ENCODE measurements at places on chromosomes 3 and 15.

DNA sequence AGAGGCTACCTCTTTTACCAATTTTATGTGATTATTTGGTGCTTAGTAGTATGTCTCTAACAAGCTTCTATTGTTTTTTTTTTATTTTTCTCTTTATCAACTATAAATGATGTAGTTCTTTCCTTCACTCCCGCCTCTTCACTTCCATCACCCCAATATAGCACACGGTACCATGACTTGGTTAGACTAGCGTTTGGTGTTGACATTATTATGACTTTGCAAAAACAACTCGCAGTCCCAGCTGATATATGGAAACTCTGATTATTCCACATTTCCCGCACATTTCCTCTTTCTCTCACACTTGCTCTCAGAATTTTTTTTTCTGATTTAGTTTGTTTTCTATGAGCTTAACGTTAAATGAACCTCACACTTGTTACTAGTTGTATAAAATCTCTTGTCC, 162.2 kb downstream of the GREM1 start:
- DNase-seq, result no peak

- no peak for DNase-seq
These were observed 332.3 kb downstream of the ERC2 start for GRCh38 chr3:56135941-56136340.

DNA sequence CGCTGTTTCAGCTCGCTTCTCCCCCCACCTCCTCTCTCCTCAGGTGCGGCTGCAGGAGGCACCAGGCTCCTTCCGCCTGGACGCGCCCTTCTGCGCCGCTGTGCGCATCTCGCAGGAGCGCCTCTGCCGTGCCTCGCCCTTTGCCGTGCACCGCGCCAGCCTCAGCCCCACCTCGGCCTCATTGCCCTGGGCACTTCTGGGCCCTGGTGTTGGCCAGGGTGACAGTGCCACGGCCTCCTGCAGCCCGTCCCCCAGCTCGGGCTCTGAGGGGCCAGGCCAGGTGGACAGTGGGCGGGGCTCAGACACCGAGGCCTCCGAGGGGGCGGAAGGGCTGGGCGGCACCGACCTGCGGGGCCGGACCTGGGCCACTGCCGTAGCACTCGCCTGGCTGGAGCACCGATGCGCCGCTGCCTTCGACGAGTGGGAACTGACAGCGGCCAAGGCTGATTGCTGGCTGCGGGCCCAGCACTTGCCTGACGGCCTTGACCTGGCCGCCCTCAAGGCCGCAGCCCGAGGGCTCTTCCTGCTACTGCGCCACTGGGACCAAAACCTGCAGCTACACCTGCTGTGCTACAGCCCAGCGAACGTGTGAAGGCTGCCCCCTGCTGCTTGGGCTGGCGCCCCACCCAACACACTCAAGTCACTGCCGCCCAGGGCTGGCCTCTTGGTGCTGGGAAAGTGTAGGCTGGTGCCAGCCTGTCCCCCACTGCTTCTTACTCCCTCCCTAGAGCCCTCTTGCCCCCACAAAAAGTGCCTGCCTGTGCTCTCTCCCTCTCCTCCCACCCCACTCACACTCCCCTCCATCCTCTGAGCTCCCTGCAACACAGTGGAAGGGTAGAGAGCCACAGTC, 7.1 kb downstream of the ALG3 start:
- DNase-seq, result no peak

DNA sequence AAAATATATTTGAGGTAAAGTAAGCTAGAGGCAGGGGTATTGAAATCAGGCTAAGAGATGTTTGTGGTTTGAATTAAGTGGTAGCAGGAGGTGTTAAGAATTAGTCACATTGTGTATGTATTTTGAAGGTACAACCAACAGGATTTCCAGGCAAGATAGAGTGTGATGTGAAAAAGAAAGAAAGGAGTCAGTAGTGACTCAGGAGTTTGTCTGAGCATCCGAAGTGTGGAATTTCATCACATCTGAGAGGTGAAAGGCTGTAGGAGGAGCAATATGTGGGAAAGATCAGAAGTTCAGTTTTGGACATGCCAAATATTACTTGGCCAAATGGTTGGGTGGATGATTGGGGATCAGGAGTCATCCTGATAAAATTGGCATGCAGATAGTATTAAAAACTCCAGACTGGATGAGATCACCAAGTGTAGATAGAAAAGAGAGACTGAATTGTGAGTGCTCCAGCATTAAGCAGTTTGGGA, 32.1 kb upstream of the EBLN2 start:
- no peak for DNase-seq

DNA sequence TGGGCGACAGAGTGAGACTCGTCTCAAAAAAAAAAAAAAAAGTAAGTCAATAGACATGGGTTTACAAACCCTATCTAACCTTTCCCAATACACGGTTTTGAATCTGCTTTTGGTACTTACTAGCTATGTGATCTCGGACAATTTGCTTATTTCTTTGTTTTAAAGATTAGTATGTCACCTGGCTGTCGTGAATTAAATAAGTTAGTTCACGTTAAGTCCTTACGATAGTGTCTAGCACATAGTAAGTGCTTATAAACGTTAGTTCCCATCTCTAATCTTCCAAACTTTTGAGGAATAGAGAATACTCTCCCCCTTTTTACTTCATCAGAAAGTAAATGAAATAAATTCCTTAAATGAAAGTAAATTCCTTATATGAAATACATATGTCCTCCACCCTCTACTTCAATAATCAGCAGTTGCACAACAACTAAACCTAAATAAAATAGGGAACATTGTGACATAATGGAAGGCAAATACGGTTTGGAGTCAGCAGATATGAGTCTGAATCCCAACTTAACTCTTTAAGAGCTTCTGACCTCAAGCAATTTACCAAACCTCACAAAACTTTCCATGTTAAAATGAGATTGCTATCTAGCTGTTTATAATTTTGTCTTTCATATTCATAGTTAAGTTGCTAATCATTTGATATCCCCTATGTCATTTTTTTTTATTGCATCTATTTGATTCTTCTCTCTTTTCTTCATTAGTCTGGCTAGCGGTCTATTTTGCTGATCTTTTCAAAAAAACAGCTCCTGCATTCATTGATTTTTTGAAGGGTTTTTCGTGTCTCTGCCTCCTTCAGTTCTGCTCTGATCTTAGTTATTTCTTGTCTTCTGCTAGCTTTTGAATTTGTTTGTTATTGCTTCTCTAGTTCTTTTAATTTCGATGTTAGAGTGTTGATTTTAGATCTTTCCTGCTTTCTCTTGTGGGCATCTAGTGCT, 134.6 kb downstream of the PEAK1 start:
- DNase-seq, result no peak

GRCh38 chr3:105647047-105647446, 221.8 kb downstream of the CBLB start:
- no peak for DNase-seq

DNA sequence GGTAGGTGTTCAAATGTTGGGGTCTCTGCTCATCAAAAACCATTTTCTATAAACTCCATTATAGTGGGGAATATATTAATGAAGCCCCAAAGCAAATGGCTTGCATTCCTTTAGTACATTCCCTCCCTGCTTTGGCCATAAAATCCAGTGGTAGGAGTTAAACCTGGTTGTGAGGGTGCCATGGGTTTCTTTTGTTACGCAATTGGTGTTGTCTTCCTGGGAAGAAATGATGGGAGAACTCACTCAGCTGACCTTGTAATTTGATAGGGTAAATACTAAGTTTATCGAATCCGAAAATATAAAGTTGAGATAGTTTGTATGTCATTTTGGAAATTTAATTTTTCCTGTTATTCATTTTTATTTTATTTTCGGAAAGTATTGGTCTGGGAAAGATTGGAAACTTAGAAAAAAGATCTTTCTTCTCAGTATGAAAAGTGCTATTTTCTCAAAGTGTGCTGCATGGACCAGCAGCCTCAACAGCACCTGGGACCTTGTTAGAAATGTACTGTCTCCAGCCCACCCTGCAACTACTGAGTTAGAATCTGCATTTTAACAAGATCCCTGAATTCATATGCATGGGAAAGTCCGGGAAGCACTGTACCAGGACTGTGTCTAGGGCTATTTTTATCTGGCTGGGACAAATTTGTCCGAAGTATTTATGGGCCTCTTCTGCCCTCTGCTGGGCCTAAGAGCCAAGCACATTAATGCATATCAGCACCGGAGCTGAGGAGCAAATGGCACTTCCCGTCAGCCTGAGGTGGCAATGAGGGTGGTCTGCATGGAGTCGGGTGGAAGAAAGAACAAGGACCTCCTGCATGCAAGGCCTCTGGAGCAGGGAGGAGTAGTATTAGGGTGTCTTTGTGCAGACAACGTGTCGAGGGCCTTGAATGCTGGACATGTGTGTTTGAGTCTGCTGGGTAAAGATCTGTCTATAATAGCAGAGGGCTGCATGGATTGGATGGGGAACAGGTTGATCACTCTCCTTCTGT, 54.7 kb downstream of the FAM81A start:
- DNase-seq, result peak; percentile 39

DNA sequence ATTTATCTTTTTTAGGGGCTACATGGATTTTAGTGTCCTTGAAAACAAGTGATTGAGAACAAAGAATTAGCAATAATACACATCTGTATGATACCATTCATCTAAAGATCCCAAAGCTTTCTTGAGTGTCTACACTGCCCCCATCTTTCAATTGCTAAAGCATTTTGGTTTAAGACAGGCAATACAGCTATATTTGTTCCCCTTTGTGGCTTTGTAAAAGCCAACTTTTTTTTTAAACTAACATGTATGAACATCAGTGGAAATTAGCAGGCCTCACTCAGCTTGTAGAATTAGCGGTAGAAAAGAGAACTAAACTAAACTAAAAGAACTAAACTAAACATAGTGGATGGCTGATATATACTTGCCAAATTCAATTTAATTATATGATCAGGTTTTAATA, 449.6 kb downstream of the MECOM start:
- DNase-seq, result no peak

DNA sequence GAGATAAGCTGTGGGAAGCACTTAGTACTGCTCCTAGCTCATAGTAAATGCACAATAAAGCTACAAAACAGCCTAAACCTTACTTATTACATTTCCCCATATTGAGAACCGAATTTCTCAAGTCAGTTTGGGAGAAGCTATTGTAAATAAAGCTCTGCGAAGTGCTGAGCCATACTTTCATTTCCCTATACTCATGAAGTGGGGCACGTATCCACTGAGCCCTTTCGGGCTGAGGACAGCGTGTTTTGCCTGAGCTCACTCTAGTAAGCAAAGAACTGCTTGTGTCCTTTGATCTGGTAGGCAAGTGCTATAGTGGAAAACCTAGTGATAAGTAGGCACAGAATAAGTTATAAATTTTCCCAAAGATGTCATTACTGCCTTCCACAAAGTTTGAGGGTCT, 165.0 kb downstream of the RSL24D1 start:
- no peak for DNase-seq

DNA sequence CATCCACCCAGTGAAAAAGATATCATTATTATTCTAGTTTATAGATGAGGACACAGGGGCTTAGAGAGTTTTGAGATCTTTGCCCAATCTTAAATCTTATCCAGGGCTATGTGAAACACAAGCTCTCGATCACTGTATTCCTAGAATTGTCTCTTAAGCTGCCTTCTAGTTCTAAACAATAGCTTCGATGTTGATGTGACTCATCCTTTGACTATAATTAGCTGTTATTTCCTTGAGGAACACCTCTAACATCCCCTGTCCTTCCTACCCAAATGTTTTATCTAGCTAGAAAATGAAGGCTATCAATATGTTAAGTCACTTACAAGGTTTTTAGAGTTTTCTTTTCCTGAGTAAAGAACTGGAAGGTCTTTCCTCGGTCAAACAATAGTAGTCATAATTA, 83.1 kb upstream of the STAC start:
- no peak for DNase-seq

- DNase-seq, result no peak
These were observed 16.7 kb upstream of the ISLR start for GRCh38 chr15:74156678-74157411.

DNA sequence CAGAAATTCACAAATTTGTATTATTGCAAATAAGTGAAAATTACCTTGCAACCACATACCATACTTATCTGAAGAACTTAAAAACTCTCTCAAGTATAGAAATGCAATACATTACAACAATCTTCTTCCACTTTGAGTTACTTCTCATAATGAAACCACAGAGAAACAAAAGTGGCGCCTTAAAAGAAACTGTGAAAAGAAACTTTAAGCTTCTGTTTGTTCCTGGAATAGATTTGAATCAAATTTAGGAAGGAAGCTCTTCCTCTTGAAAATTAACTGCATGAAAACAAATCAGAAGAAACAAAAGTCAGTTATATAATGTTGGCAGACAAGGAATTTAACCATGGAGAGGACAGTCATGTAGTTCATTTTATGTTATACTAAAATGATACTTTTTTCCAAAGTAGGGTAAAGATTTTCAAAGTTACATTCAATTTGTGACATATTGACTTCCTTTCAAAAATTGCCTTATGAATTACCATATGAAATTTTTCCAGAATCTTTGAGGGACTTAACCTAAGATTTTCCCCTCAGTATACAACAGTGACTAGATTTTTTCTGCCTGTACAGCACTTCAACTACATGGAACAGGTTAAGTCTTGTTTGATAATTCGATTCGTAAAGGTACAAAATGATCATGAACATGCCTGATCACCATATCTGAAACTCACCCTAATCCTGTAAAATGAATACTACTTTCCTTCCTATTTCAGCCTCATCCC, 57.6 kb upstream of the TNFSF10 start:
- DNase-seq, result no peak

DNA sequence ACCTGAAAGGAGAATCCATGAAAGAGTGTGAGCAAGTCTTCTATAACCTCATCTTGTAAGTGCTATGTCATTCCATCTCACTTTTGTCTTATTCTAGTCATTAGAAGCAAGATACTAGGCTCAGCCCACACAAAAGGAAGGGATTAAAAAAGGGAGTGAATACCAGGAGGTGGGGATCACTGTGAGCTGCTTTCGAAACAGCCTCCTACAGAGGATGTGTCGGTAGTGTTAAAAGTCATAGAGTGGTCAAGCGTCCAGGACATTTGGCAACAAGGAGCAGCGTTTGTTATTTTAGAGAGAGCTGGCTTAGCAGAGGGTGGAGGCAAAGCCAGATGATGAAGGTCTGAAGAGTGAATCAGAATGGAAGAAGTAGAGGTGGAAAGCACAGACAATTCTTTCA, 11.7 kb upstream of the ZNF148 start:
- no peak for DNase-seq

- DNase-seq, result no peak
These were observed 46.0 kb downstream of the NSMCE3 start for GRCh38 chr15:29223640-29224039.

- no peak for DNase-seq
These were observed 19.8 kb downstream of the IQSEC1 start for GRCh38 chr3:13053420-13053819.

Data from NCI-H1048 (cell line).